ENCODE measurements at places on chromosomes 5 and 9.

GRCh38 chr9:135321580-135321979 lies 158.0 kb upstream of the PPP1R26 start:
- DNase-seq, result no peak

GRCh38 chr5:57411982-57412381 lies 70.6 kb downstream of the ACTBL2 start:
- no peak for DNase-seq

GRCh38 chr5:53326424-53327153 lies 153.8 kb upstream of the FST start:
- DNase-seq, result no peak

- DNase-seq, result no peak
These were observed 33.9 kb upstream of the FOXB2 start for GRCh38 chr9:76985581-76985980.

DNA sequence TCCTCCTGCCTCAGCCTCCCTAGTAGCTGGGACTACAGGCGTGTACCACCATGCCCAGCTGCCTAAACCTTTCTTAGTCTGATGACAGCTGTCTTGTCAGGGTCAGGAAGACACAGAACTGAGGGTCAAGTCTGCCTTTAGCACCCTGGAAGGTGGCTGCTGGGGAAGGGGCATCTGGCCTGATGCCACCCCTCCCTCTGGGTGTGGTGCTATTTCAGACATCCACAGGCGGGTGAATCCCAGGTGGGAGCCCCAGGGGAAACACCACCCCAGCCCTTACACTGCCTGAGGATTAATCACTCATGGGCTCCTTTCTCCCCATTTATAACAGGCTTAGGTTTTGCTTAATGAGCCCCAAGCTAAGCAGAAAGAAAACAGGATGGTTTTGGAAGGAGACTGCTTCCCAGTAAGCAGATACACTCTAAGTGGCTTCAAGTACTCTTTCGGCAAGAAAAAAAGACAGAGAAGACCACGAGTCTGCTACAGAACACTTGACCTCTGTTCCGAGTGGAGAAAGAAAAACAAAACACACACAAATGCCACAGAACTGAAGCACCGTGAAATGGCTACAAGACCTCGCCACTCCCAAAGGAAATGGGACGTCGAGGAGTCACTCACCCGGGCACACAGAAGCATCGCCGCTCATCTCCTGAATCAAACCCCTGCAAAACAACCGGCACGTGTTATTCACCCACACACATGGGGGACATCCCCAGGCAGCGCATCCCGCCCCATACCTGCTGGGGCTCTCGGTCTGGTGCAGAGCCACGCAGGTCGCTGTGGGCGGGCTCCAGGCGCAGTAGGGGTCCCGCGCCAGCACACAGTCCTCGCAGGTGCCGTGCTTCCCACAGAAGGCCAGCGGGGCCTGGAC lies 62.4 kb downstream of the SECISBP2 start:
- no peak for DNase-seq

- no peak for DNase-seq
These were observed 12.5 kb upstream of the FAM120AOS start for GRCh38 chr9:93465855-93466254.

GRCh38 chr5:78771260-78772205 lies 123.0 kb upstream of the LHFPL2 start:
- DNase-seq, result no peak

DNA sequence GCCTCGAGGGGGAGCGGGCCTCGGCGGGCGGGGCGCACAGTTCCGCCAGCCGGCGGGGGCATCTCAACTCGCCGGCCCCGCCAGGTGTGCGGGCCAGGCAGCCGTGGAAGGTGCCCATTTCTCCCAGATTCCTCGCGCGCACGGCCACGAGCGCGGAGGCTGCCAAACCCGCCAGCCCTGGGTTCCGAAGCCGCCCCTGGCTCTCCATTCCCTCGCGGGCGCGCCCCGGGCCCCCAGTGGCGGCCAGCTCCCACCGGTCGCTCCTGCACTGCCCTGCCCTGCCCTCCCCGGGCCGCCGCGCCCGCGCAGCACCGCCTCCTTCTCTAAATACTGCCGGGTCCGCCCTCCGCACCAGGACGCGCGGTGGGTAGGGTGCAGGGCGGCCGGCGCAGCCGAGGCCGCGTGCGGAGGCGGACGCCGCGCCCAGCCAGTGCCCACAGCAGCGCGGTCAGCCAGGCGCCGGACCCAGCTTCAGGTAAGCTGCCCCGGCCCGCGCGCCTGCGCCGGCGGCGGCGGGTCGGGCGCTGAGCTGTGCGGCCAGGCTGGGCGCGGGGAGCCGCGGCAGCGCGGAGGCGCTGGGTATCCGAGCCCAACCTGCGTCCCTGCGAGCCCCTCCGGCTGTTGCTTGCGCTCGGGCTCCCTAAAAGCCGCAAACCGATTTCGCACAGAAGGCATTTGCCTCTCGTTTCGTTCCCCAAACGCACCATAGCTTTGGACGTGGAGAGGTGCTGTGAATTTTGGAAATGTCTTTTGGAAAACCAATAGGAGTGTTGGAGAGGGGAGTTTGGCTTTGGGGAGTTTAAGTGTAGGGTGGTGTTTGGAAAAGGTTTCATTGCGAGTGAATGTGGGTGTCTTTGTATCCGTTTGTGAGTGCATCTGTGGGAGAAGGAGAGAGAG lies at the start of gene TMEM171:
Gene TMEM171, plus strand, starts transcription at position 354 of the 897 bp plus-strand sequence. CDS start 2,799 bp downstream, outside the sequence.
- DNase-seq, result peak; percentile 30

GRCh38 chr9:93930070-93930469 lies 25.1 kb downstream of the BARX1 start:
- DNase-seq, result no peak

- no peak for DNase-seq
These were observed 7.7 kb downstream of the RALGDS start for GRCh38 chr9:133113163-133113948.

DNA sequence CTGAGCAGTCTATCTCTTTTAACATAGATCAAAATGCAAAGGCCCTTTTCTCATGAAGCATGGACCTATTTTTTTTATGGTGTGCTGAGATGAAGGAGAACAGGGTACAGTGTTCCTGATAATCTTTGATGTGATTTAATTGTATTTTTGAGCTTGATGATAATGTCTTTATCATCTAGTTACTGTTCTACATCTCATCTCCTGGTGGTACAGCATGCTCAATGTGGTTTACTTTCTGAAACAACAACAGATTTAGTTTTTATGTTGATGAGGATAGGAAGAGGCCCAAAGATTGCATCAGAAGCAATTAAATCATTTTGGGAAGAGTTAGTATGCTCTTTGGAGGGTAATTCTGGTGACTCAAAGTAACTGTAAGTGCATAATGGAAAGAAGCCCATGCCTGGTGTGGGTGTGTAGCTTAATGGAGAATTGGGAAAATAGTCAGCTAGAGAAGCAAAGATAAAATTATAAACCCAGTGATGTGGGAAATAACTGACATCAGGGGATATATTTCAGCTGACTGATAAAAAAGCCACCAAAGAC lies 123.0 kb upstream of the KCNN2 start:
- no peak for DNase-seq

DNA sequence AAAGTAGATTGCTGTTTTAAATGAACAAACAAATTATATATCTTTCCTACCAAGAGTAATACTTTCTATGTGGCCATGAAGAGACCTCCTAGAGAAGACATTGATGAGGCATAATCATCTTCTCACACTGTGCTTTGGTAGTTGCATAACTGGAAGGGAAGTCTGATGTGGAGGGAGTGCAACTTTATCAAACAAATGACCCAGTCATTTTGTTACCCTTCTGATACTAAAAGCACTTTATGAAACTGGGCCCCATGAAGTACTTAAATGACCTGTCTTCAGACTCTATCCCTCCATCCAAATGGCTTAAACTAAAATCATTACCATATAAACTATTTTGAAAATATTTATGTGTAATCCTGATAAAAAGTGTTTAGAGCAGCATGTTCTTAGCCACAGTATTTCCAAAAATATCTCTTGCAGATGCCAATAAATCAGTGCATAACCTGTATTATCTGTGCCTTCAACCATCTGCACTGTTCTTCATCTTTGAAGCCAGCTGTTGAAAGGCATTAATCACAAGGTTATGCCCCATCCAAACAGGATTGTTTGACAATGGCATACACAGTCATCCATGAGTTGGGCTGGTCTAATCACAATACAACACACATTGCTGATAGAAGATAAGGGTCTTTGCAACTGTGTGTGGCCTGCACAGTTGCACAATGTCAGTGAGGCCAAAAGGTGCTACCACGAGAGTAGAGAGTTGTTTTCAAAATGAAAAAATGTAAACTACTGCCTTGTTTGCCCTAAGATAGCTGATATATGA lies 31.9 kb upstream of the MIER3 start:
- no peak for DNase-seq

GRCh38 chr5:58403822-58404433 lies 56.0 kb downstream of the PLK2 start:
- no peak for DNase-seq

GRCh38 chr9:99488131-99489059 lies 266.3 kb downstream of the SEC61B start:
- no peak for DNase-seq

DNA sequence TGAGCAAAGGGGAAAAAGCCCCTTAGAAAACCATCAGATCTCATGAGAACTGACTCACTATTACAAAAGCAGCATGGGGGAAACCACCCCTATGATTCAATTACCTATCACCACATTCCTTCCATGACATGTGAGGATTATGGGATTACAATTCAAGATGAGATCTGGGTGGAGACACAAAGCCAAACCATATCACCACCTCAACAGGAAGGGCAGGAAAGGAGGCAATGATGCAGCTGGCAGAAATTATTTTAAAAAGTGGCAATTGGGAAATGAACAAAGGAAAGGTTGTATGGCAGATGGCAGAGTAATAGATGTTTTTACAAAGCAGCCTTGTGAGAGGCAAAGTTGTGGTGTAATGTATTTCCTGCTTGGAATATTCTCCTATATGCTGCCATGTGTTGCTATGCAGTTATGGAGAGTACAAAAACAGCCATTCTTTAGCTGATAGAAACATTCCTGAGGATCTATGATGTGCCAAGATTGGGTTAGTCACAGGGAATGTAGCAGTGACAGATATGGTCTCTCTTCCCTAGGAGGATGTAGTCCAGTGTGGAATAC lies 138.8 kb downstream of the SMC2 start:
- no peak for DNase-seq

DNA sequence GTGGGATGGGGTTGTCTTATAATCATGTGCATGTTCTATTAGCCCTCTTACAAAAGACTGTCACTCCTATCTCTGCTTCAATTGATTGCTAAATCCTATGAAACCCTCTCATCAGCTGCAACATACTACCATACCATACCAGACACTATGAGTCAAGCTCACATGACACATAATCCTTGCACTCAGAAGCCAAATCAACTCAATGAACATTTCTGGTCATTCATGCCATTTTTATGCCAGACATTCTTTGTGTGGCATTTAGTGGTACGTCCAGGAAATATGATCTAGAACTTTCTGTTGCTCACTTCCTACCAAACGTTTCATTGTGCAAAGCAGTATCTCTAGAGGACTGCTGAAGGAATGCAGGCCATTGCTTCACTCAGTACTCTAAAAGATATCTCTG lies 159.2 kb upstream of the GNA14 start:
- no peak for DNase-seq

- DNase-seq, result no peak
These were observed at the start of gene SLCO6A1 for GRCh38 chr5:102498271-102499034. Gene SLCO6A1, minus strand, starts transcription at chr5:102499001. Its CDS starts 157 bp downstream, at chr5:102498844.

DNA sequence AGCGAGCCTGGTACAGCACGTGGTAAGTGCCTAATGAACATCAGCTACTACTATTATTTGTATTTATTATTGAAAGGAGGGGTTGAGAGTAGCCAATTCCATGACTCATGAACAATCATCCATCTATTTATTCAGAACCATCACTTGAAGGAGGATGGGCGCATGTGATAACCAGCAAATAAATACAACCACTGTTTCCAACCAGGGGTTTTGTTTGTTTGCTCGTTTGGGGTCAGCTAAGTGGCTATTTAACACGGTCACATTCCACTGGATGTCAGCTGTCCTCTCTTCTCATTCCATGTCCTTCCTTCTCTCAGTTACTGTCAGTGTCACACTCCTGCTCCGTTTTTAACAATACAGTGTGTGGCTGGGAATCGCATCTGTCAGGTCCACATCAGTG lies 8.6 kb downstream of the RAPGEF1 start:
- peak; percentile 9 for DNase-seq

GRCh38 chr9:35814106-35814840 lies 569 bp downstream of the HINT2 start:
- DNase-seq, result no peak

- DNase-seq, result no peak
These were observed 136.0 kb upstream of the EFNA5 start for GRCh38 chr5:107806705-107807104.

GRCh38 chr9:76571288-76571687 lies 112.3 kb downstream of the GCNT1 start:
- peak; percentile 38 for DNase-seq

DNA sequence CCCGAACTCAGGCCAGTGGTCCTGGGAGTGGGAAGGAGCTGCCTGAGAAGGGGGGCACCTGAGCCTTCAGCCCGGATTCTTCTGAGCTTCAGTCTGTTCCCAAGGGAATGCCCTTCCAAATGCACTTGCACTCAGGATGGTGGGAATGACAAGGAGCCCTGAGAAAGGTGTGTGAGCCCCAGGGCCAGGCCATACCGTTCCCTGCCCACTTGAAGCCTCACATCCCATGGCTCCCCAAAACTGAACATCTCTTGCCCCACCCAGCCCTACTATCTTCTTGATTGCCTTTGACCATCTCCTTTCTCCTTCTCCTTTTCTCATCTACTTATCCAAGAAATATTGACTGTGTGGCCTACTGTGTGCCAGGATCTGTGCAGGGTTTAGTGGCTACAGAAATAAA lies 84.4 kb upstream of the HSPA9 start:
- DNase-seq, result no peak

DNA sequence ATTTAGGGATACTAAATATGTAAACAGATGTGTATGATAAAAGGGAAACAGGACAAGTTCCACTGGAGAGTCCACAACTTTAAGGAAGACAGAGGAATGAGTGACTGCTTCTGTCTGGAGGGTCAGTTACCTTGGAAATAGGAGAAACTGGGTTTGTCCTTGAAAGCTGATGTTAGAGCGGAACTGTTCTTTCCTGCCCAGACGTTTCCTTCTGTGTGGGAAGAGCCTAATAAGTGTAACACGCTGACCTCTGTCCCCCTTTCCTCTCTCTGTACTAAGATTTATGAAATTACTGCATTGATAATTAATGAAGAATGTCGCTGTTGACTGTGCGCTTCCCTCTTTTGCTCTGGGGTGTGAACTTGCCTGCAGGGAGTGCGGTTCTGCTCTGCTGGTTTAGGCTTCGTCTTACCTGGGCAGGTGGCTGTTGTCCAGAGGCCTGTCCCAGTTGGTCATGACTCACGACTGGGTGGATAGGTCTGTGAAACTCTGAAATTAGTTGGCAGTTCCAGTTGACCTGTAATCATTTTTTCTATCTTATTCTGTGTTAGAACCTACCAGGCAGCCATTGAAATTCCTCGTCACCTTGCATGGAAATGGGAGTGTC lies 126.8 kb downstream of the MTRR start:
- no peak for DNase-seq

- peak; percentile 82 for DNase-seq
These were observed 103.4 kb downstream of the PIP5K1B start for GRCh38 chr9:68808338-68808890.

- DNase-seq, result no peak
These were observed 58.8 kb upstream of the RNF130 start for GRCh38 chr5:180130291-180130869.

- DNase-seq, result no peak
These were observed 357.0 kb downstream of the LRRC70 start for GRCh38 chr5:62935660-62936059.
